ENCODE measurements at places on chromosomes 16 and 17.
A peak's percentile ranks its signal among the peaks of the same experiment; 100 is the strongest.

DNA sequence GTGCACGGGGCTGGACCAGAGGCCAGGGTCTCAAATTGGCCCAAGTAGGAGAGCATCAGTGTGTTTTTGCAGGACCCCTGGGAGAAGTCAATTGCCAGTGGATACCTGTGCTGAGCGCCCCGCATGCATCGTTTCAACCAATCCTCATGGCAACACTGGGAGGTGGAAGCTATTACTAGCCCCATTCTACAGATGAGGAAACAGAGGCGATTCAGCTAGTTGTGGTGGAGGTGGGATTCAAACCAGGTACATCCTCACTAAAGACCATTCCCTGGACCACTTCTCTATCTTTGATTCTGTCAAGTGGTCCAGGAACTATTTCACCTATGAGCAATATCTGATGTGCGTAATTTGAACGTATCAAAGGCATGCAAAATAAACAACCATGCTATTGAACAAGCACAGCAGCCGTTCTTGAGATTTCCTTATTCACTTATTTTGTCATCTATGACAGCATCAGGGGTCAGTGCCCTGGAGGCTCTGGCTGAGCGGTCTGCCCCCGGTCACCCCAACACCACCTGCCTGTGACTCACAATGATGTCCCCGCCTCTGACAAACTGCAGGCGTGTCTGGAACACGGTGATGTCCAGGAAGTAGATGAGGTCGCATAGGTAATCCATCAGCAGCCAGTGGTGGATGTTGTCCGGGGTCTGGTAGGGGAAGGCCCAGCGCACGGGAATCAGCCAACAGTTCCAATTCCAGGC is 54.0 kb downstream of the CNGB1 start:
- H3K36me3 ChIP-seq: no peaks in the 10 kb centered on the region
- H3K4me3 ChIP-seq: no peak overlapping the region
- no peak for DNase-seq
- H3K4me1 ChIP-seq: no peaks in the 10 kb centered on the region
- no peak overlapping the region for H3K27ac ChIP-seq

- peaks cover 24% of the 10 kb centered on the region for H3K36me3 ChIP-seq
- no peak for DNase-seq
- H3K4me1 ChIP-seq: no peaks in the 10 kb centered on the region
- H3K4me3 ChIP-seq: no peak overlapping the region
- no peaks in the 10 kb centered on the region for H3K27me3 ChIP-seq
Measured at GRCh38 chr16:29999605-30000004, 3.6 kb downstream of the INO80E start.

DNA sequence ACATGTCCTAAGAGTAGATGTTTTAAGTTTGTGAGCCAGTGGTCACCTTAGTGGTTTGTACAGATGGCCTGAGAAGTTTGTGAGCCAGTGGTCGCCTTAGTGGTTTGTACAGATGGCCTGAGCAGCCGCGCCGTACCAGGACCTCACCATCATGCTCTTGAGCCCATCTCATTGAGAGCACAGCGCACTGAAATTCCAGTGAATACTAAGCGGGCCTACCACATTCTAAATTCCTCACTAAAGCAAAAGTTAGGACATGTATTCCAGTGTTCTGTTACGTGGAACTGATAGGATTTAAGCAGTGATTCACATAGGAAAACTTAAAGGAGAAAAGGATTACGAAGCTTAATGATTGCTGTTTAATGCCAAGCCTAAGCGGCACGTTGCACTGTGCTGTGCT is 3.9 kb downstream of the USP10 start:
- H3K36me3 ChIP-seq: no peaks in the 10 kb centered on the region
- no peaks in the 10 kb centered on the region for H3K27me3 ChIP-seq
- H3K27ac ChIP-seq: no peak overlapping the region
- no peak for DNase-seq
- peak overlapping the region; percentile 13 for H3K4me3 ChIP-seq

- DNase-seq: no peak
- no peak overlapping the region for H3K4me3 ChIP-seq
- H3K4me1 ChIP-seq: no peaks in the 10 kb centered on the region
Measured at GRCh38 chr16:49342336-49343265, 31.0 kb upstream of the C16orf78 start.

GRCh38 chr16:945271-946047 is 25.3 kb downstream of the LMF1 start:
- no peaks in the 10 kb centered on the region for H3K4me1 ChIP-seq
- DNase-seq: no peak
- no peak overlapping the region for H3K4me3 ChIP-seq
- H3K36me3 ChIP-seq: no peaks in the 10 kb centered on the region

DNA sequence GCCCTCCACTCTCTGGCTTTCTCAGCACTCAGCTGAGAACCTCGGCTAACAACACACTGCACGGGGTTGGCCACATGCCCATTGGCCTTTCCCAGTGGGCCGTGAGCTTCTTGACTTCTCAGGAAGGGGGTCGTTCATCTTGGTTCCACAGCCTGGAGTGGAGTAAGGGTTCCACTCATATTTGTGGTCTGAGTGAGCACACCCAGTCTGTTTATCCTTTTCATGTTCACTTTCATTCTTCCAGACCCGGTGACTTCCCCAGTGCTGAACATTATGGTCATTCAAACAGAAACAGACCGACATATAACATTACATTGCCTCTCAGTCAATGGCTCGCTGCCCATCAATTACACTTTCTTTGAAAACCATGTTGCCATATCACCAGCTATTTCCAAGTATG is 8.2 kb downstream of the MILR1 start:
- DNase-seq: no peak
- no peaks in the 10 kb centered on the region for H3K36me3 ChIP-seq
- no peaks in the 10 kb centered on the region for H3K27me3 ChIP-seq
- H3K4me1 ChIP-seq: no peaks in the 10 kb centered on the region
- H3K27ac ChIP-seq: no peak overlapping the region

GRCh38 chr17:71942626-71943025 is 178.2 kb upstream of the SOX9 start:
- H3K36me3 ChIP-seq: no peaks in the 10 kb centered on the region
- H3K27ac ChIP-seq: no peak overlapping the region
- DNase-seq: no peak
- no peaks in the 10 kb centered on the region for H3K27me3 ChIP-seq
- H3K4me3 ChIP-seq: no peak overlapping the region

DNA sequence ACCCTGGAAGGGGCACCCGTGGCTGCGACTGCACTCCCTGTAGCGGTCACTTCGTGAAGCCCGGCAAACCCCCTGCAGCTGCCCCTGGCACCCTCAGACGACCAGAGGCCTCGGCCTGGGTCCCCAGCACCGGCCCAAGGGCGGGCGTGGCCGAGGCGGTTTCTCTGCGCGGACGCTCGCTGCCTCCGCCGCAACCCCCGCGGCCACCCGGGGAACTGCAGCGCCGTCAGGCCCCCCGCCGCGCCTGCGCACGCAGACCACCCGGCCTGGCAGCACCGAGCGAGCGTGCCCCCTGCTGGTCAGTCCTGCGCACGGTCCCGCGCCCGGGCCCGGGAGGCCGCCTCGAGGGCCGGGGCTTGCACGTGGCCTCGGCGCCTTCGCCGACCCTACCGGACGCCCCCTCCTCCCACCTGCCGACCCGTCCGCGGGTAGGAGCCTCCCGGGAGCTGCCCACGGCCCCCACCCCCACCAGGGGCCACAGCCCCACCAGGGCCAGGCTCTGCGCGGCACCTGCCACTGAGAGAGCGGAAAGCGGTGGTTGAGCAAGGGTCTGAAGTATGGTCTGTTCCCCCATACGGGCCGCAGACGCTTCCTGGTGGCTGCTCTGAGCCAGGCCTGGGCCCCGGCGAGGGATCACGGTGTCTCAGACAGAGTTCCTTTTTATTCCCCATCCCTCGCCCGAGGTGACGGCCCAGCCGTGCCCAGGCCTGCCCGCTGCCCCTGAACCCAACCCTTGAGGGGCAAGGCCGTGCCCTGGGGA is 11.5 kb upstream of the HS3ST6 start:
- H3K27me3 ChIP-seq: peaks cover 18% of the 10 kb centered on the region
- H3K4me1 ChIP-seq: no peaks in the 10 kb centered on the region
- DNase-seq: peak; percentile 96
- no peaks in the 10 kb centered on the region for H3K36me3 ChIP-seq
- H3K27ac ChIP-seq: no peak overlapping the region

DNA sequence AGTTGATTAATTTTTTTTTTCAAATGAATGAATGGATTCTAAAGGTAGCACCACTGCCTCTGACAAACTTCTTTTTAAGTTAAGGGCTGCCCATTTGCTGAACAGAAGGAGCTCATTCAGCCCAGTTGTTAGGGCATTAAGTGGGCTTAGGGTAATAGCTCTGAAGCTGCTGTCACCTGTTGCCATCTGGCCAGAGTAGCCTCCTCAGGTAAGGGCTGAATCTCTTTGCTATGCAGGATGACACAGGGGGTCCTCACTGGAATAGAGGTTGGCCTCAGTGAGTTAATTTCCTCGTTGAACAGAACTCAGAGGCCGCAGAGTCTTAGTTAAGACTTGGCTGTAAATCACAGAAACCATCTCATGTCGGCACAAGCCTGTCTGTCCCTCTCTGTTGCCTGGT is 232.8 kb downstream of the CCDC182 start:
- peaks cover under 1% of the 10 kb centered on the region for H3K4me1 ChIP-seq
- no peaks in the 10 kb centered on the region for H3K36me3 ChIP-seq
- no peak overlapping the region for H3K4me3 ChIP-seq
- DNase-seq: no peak

DNA sequence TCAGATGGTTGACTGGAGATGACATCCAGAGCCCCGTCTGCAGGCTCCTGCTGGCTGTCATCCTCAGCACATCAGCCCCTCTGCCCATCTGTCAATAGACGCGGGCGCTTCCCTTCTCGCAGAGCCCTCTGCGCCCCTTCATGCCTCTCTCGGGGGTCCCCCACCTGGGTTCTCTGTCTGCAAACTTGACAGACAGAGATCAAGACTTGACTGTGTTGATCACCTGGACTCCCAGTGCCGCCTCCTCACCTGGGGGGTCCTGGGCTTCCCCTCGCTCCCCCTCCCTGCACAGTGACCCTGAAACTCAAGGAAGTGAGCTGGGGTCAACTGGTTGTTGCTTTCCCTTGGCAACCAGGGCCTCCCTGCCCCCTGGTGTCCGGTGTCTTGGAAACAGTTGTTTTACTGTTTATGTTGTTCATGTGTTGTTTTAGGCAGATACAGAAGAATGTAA is 31.9 kb downstream of the RNF213 start:
- no peak for DNase-seq
- no peak overlapping the region for H3K4me3 ChIP-seq
- peaks cover 46% of the 10 kb centered on the region for H3K36me3 ChIP-seq
- H3K27ac ChIP-seq: peak overlapping the region; percentile 44

DNA sequence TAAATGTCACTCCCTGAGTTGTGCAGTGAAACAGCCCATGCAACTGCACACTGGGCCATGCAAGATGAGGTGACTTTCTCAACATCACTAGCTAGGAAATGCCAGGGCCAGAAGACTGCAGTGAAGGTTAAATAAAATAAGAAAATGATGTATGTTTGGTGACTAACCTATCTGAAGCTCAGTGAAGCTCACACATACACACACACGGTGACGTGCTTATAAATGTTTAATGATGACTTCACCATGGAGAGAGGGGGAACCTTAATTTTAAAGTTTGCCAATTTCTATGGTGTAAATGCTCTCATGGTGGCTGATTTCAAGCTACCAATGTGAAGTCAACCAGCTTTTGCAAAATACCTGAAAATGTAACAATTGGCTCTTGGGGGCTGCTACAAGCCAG is 166.4 kb downstream of the MAF start:
- no peaks in the 10 kb centered on the region for H3K36me3 ChIP-seq
- H3K27me3 ChIP-seq: peaks cover 7% of the 10 kb centered on the region
- H3K27ac ChIP-seq: no peak overlapping the region
- DNase-seq: no peak
- no peak overlapping the region for H3K4me3 ChIP-seq
- H3K4me1 ChIP-seq: no peaks in the 10 kb centered on the region

GRCh38 chr17:45666046-45666600 is 118.0 kb upstream of the CRHR1 start:
- no peaks in the 10 kb centered on the region for H3K4me1 ChIP-seq
- H3K27me3 ChIP-seq: no peaks in the 10 kb centered on the region
- no peaks in the 10 kb centered on the region for H3K36me3 ChIP-seq
- H3K27ac ChIP-seq: no peak overlapping the region
- DNase-seq: peak; percentile 71

DNA sequence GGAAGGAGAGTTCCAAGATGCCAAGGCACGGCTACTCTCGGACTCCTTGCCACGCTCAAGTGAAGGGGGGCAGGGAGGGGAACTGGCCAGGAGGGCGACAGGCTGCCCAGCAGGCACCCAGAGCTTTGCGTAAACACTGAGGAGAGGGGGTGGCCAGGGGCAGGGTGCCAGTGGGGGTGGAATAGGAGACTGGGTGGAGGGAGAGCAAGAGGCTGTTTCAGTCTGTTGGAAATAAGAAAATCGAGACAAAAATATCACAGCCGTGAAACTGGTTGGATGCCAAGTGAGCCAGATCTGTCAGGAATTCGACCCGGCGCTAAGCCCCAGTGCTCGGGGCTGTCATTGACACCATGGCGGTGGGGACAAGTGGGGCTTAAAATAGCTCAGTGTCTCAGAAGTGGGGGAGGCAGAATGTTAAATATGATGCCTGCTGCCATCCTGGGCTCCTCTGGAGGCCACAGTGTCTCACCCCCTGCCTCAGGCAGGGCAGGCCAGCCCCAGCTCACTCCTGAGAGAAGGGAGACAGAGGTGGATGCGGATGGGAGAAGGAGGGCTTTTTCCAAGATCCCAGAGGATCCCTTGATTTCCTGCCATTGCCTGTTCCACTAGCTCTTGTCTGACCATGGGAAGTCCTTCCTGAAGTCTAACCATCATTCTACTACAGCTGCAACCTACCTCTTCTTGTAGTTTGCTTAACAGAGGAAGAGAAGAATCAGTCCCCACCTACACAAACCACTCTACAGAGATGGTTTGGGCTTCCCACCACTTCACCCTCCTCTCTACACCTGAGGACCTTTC is 9.5 kb downstream of the PNMT start:
- no peak for DNase-seq
- peaks cover 5% of the 10 kb centered on the region for H3K36me3 ChIP-seq
- H3K27ac ChIP-seq: no peak overlapping the region
- H3K4me1 ChIP-seq: no peaks in the 10 kb centered on the region

DNA sequence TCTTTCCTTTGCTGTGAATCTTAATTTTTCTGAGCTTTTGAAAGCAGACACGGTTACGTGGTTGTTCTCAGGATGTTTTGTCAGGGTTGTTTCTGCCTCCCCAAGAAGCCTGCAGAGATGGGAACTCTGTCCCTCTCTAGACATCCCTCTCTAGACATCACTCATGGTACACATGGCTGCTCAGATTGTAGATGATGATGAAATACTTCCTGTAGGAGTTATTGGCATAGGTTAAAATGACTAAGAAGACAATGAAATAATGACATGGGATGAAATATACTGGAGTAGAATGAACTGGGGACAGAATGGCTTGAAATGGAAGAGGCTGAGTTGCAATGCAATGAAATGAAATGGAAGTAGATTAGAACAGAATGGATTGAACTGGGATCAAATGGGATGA is 253.4 kb downstream of the SHISA9 start:
- peaks cover 13% of the 10 kb centered on the region for H3K4me1 ChIP-seq
- H3K36me3 ChIP-seq: no peaks in the 10 kb centered on the region
- H3K27me3 ChIP-seq: no peaks in the 10 kb centered on the region

GRCh38 chr16:49733313-49734009 is 122.5 kb downstream of the ZNF423 start:
- H3K36me3 ChIP-seq: peaks cover 17% of the 10 kb centered on the region
- H3K27ac ChIP-seq: no peak overlapping the region
- H3K27me3 ChIP-seq: no peaks in the 10 kb centered on the region
- no peak overlapping the region for H3K4me3 ChIP-seq
- no peak for DNase-seq

GRCh38 chr16:35795361-35796029 is 2336.1 kb downstream of the TP53TG3F start:
- H3K27ac ChIP-seq: no peak overlapping the region
- no peak overlapping the region for H3K4me3 ChIP-seq
- H3K36me3 ChIP-seq: no peaks in the 10 kb centered on the region
- H3K27me3 ChIP-seq: no peaks in the 10 kb centered on the region
- DNase-seq: no peak
- H3K4me1 ChIP-seq: no peaks in the 10 kb centered on the region

Data from endodermal cell (in vitro differentiated cells).